Retinal pigment epithelial cell (primary cell): ENCODE measurements at places on chromosomes 1 and 21.

GRCh38 chr21:15534450-15534886 is 195.3 kb upstream of the USP25 start:
- DNase-seq: no peak

DNA sequence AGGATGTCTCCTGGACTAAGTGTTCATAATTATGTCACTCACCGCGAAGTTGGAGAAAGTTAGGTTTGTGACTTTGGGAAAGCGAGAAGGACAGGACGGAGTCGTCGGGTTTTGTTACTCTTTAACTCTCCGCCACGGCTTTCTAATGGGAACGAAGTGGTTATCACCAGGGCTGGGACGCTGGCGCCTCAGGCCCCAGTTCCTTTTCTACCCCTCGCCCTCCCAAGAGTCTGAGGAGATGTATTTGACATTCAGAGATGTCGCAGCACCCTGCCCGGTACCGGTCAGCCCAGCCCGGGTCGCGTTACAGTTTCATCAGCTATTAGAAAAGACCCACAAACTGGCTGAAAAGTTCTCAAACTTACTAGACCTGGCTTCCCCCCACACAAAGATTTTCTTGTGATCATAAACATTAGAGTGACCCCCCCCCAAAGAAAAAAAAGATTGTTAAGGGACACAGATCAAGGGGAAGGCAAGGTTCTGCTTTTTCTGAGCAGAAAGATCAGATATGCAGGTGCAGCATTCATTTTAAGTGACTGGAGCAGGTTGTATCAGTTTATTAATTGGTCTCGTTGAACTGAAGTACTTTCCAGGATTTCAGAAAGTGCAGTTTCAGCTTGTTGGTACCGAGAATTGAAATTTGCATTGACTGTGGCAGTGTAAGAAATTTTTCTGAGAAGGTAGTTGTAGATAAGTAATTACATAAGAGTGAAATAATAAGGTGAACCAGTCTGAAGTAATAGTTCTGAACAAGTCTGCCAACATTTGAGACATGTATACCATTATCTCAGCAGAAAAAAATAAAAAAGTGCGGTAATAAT is 859 bp upstream of the ZBTB18 start:
- DNase-seq: no peak

DNA sequence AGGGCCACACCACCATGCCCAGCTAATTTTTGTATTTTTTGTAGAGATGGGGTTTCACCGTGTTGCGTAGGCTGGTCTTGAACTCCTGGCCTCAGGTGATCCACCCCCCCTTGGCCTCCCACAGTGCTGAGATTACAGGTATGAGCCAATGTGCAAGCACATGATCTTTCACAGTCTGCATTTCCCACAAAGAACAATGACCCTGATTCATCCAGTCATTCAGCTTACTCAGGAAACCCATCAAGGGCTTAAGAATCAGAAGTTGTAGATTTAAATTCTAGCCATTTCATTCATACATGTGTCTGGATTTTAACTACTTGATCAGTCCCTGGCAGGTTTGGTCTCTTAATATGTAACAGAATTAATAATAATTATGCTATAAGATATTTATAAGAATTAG is 2065.7 kb downstream of the MRPL39 start:
- DNase-seq: peak; percentile 80

GRCh38 chr1:52836035-52836434 is 6.5 kb upstream of the ZYG11A start:
- no peak for DNase-seq

DNA sequence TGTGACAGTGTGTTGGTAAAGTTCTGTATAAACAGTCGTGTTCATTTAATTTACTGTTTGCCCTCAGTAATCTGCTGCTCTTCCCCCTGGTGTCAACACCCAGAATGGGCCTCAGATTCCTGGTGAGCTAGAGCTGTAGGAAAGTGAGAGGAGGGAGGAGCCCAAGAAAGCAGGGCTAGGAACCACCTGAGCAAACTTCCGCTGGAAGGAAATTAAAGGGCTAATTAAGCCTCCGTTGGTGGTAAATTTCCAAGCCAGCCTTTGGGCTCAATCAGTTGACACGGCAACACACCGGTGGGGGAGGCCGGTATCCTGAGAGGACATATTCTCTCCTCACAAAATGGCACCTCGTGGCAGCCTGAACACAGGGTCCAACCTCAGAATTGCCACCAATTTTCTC is 32.9 kb downstream of the RAB3B start:
- no peak for DNase-seq

DNA sequence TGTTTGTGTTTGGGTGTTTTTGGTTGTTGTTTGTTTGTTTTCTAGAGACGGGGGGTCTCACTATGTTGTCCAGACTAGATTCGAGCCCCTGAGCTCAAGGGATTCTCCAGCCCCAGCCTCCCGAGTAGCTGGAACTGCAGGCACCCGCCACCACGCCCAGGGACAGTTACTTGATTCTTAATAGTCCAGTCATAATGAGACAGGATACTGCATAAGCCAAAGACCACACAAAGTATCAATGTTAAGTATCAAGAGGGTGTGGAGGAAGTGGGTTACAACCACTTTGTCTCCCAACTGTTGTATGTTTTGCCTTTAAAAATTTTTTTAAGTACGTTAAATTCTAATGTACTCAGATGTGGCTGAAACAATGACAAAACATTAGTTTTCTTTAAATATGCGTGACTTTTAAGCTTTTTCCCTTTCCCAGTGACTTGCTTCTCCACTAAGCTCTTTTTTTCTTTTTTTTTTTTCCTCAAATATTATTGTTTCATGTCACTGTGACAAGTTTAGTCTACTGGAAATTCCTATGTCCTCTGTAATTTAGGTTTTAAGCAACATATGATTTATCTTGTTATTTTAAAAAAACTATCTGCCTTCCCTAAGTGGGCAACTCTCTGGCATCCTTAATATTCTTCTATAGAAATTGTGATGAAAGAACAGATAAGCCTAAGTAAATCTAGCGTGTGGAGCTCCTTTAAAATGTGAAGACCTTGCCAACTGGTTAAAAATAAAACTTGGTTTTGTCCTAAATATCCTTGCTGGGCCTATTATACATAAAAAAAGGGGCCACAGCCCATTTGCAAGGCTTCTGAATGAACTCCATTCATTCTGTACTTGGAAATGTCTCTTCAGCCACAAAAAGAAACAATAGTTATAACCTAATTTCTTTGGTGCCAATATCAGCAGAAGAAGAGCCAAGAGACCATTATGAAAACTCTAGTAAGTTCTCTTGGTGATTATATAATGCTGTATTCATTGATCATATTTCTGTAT is 56.2 kb upstream of the DPH5 start:
- no peak for DNase-seq

DNA sequence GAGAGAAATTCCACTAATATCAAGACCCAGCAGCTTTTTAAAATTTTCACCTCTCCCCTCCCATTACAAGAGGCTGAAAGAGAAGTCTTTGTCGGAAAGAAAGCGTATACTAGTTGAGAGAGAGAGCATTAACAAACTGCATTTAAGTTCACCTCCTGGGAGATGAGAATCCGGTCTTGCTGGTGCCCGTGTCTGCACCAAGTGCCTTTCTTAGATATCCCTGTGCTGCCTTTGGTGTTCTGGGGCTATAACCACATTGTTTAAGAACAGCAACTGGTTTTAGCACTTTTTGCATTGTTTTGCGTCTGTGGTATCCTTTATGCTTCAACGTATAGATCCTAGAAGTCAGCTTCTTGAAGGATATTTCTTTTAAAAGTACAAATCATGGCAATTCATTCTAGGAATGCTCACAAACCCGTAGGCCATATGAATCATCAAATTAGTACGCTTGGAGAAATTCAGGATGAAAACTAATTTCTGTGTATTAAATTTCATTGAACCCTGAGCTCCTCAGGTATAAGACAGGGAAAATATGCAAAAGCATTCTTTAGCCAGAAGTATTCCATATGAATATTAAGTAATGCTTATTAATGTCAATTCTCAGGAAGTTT is 3.4 kb upstream of the RPE65 start:
- no peak for DNase-seq

DNA sequence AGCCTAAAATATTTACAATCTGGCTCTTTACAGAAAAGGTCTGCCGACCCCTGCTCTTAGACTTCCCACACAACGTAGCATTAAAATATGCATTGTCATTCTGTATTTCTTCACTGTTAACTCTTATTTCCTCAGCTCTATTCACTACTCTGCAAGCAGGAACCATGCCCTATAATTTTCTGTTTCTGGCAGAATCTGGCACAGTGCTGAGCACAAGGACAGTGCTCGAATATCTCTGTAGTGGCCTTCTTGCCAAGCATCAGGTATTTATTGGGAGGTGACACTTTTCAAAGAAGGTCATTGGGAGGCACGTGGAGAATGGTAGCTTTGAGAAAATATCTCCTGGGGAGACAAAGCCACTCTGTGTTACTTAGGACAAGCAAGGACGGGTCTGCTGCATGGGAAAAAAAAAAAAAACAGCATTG is 77.9 kb downstream of the PSMG1 start:
- no peak for DNase-seq

- no peak for DNase-seq
These were observed 661.6 kb downstream of the ADGRL2 start for GRCh38 chr1:82462366-82462765.

GRCh38 chr21:39850333-39850732 is 16.9 kb upstream of the PCP4 start:
- DNase-seq: no peak

DNA sequence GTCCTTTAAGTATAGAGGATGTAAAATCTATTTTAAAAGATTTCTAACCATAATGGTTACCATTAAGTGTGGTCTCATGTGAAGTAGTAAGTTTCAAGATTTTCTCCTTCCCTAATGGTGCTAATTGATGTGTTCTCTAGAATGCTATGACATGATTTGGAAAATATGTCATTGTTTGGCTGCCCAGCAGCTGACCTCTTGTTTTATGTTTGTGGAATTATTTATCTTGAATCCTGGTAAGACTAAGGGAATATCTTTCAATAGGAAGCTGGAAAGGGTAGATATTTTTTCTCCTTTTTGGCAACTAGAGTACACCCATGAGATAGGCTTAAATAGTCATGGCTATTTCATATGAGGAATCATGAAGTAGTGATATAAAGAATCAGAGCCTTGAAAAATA is 139.8 kb upstream of the CHODL start:
- DNase-seq: no peak

- DNase-seq: no peak
These were observed 144.5 kb downstream of the C1orf21 start for GRCh38 chr1:184531296-184531695.

DNA sequence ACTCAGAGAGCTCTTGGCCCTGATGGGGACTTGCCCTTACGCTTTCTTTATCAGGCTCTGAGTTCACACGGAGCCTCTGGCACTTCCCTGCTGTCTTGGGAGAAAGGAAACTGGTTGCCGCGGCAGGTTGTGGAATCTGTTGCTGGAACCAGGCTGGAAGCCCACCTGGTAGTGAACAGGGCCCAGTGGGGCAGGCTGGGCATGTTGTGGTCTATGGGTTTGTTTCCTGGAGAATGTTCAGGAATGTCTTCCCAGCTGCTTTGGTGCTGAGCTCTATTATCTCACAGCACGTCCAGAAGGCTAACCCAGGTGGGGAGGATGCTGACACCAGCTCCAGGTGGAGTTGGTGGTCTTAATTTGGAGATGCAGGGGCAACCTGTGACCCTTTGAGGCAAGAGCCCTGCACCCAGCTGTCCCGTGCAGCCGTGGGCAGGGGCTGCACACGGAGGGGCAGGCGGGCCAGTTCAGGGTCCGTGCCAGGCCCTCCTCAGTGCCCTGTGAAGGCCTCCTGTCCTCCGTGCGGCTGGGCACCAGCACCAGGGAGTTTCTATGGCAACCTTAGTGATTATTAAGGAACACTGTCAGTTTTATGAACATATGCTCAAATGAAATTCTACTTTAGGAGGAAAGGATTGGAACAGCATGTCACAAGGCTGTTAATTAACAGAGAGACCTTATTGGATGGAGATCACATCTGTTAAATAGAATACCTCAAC is 33.3 kb upstream of the TDRD10 start:
- no peak for DNase-seq

DNA sequence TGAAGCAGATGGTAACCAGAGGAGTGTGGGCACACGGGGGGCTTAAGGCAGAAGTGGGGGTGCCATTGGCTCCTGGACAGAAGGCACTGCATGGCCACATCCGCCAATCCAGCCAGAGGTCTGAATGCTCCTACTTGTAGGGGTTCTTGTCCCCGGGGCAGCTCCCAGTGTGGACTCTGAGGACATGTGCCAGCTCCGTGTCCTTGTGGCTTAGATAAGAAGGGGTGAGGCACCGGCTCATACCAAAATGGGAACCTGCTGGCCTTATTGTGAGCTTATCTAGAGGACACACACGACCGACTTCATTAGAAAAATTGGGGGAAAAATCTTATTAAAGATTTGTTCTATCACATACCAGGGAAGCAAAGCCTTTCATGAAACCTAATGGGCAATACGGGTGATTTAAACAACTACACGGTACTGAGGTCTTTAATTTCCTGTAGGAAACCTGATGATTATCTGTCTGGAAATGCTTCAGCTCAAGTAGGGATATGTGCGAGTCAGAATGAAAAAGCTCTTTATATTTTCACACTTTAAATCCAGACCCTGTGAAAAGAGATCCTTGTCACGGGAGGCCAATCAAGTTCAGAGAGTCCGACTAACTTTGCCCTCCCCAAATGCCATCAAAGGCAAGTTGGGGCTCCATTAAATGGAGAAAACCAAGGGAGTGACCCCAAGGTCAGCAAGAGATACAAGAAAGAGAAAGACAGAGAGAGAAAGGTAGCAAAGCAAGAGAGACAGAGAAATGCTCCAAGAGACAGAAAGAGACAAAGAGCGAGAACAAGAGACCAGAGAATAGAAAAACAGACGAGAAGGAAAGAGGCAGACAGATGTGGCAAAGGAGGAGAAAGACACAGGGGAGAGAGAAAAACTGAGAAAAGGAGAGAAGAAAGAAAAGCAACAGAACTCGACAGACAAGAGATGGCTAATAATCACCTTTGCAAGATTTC is 14.1 kb upstream of the KCNN3 start:
- no peak for DNase-seq

GRCh38 chr1:201385299-201385891 is 7.9 kb upstream of the TNNT2 start:
- DNase-seq: no peak

GRCh38 chr1:224730965-224731364 is 114.8 kb downstream of the CNIH3 start:
- DNase-seq: no peak

DNA sequence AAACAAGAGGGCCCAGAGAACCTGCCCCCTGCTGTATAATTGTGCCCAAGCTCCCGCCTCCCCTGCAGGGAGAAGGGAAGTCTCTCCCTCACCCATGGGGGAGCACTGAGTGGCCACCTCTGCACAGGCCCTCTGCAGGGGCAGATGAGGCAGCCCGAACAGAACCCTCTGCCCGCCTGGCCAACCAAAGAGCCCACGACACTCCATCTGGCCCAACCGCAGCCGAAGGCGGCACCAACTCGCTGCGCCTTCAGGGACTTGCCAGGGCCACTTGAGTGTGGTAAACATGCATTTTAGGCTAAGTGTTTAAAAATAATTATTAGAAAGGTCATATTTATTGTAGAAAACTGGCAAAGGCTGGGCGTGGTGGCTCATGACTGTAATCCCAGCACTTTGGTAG is 34.6 kb upstream of the CCSAP start:
- DNase-seq: no peak

- DNase-seq: no peak
These were observed 56.7 kb upstream of the LAPTM5 start for GRCh38 chr1:30814292-30814691.

- DNase-seq: no peak
These were observed 21.1 kb downstream of the MKNK1 start for GRCh38 chr1:46582972-46583371.

GRCh38 chr1:230120921-230121381 is 53.9 kb downstream of the GALNT2 start:
- DNase-seq: no peak

- no peak for DNase-seq
These were observed 9.4 kb downstream of the EPHA2 start for GRCh38 chr1:16146279-16147155.

- no peak for DNase-seq
These were observed 118.4 kb upstream of the PALMD start for GRCh38 chr1:99527545-99527944.
